ENCODE measurements at places on chromosomes 3 and 15.
A peak's percentile ranks its signal among the peaks of the same experiment; 100 is the strongest.

DNA sequence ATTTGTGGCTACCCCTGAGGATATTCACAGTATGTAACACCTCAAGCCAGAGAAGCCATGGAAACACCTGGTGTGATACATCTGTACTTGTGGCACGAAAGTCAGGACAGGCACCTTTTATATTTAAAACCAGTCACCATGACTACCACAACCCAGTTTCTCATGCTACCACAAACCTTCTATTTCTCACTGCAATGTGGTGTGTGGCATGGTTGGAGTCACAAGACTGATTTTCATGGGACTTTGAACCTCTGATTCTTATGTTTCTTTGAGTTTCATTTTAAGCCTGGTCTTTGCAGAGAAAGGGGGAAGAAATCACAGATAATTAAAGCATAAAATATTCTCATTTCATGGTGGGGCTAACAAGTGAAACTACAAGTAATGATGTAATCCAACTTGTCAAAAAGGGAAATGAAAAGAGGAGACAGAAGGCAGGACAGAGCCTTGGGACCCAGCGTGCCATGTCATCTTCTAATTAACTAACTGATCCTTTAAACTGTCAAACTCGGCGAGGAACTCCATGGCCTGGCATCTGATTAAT lies 175.9 kb downstream of the PDZRN3 start:
- peaks cover 3% of the 10 kb centered on the region for H3K4me1 ChIP-seq
- H3K4me3 ChIP-seq, result no peak overlapping the region
- H3K27ac ChIP-seq, result no peak overlapping the region
- no peaks in the 10 kb centered on the region for H3K27me3 ChIP-seq
- H3K36me3 ChIP-seq, result no peaks in the 10 kb centered on the region

DNA sequence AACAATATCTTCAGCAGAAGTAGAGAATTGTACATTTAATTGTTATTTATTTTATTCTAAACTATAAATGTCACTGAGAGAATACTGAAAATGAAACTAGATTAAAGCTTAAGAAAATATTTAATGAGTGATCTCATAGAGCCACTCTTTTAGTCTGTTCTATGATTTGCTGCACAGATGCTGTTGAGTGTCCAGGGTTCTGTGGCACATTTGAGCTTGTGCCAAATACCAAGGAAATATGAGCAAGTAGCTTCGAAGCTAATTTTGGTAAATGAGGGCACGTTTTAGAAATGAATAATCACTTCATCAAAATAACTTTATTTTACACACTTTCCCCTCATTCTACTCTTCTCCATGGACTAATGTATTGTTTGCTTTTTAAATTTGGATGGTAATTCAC lies 53.6 kb upstream of the THRB start:
- DNase-seq, result no peak
- H3K27me3 ChIP-seq, result no peaks in the 10 kb centered on the region
- H3K4me3 ChIP-seq, result no peak overlapping the region
- H3K36me3 ChIP-seq, result no peaks in the 10 kb centered on the region
- peaks cover 4% of the 10 kb centered on the region for H3K4me1 ChIP-seq

- H3K36me3 ChIP-seq, result no peaks in the 10 kb centered on the region
- H3K4me1 ChIP-seq, result no peaks in the 10 kb centered on the region
- no peak overlapping the region for H3K27ac ChIP-seq
- DNase-seq, result no peak
- no peak overlapping the region for H3K4me3 ChIP-seq
Observed at GRCh38 chr3:190260301-190260700, 61.9 kb downstream of the CLDN1 start.

DNA sequence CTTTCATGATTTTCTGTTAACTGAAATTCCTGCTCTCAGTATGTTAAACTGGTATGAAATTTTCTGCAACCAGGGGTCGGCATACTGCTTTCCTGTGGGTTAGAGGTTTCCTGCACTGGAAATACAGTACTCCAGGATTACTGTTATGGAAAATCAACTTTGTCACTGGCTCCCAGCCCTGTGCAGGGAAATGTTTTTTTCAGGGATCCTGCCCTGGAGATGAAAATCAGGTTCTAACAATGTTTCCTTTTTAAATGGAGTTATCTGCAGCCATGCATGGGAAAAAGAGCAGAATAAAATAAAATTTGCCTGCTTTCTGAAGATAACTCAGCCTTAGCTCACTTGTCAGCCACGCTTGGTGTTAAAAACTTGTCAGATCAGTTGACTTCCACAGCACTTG lies 220.4 kb downstream of the IL5RA start:
- H3K27me3 ChIP-seq, result no peaks in the 10 kb centered on the region
- H3K4me3 ChIP-seq, result no peak overlapping the region
- no peaks in the 10 kb centered on the region for H3K36me3 ChIP-seq

DNA sequence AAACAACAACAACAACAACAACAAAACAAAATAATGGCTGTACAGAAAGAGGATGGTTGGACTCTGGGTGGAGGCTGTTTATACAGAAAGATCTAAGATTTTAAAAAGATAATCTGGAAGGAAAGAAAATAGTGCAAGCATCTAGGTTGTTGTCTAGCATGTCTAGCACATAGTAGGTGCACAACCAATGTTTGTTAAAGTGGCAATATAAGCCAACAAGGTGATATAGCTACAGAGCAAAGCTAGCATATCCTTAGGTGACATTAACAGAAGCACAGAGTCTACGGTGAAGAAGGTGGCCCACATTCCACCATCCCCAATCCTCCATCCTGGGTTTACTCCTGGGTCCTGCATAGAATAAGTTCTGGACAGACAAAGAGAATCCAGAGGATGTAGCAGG lies 4.7 kb downstream of the TMEM40 start:
- peaks cover 14% of the 10 kb centered on the region for H3K36me3 ChIP-seq
- no peak overlapping the region for H3K4me3 ChIP-seq
- no peak for DNase-seq
- H3K27ac ChIP-seq, result peak overlapping the region; percentile 84
- H3K4me1 ChIP-seq, result peaks cover 40% of the 10 kb centered on the region

DNA sequence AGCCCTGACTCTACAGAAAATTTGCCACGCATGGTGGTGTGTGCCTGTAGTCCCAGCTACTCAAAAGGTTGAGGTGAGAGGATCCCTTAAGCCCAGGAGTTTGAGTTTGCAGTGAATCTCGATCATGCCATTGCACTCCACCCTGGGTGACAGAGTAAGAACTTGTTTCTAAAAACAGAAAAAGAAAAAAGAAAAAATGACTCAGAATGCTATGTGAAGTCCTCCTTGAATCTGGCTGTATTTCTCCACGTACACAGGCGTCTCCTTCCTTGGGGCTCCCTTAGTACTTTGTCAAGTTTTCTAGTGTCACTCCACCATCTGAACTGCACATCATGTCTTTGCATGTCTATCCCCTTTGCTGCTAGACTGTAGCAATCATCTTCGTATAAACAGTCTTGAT lies 104.4 kb downstream of the LMLN start:
- no peak for DNase-seq
- H3K4me3 ChIP-seq, result no peak overlapping the region
- H3K27ac ChIP-seq, result no peak overlapping the region
- no peaks in the 10 kb centered on the region for H3K36me3 ChIP-seq

GRCh38 chr15:27066446-27066845 lies 95.5 kb downstream of the GABRG3 start:
- no peak for DNase-seq
- H3K36me3 ChIP-seq, result no peaks in the 10 kb centered on the region
- H3K4me1 ChIP-seq, result no peaks in the 10 kb centered on the region
- H3K4me3 ChIP-seq, result no peak overlapping the region
- H3K27ac ChIP-seq, result no peak overlapping the region
- H3K27me3 ChIP-seq, result no peaks in the 10 kb centered on the region

GRCh38 chr15:66933932-66934867 lies 131.2 kb upstream of the SMAD3 start:
- peaks cover 12% of the 10 kb centered on the region for H3K4me1 ChIP-seq
- no peak overlapping the region for H3K4me3 ChIP-seq
- H3K36me3 ChIP-seq, result no peaks in the 10 kb centered on the region
- H3K27me3 ChIP-seq, result no peaks in the 10 kb centered on the region
- H3K27ac ChIP-seq, result no peak overlapping the region
- no peak for DNase-seq

GRCh38 chr15:90315278-90315982 lies 36.7 kb upstream of the ZNF774 start:
- no peak for DNase-seq
- H3K4me3 ChIP-seq, result no peak overlapping the region
- H3K36me3 ChIP-seq, result no peaks in the 10 kb centered on the region
- H3K27me3 ChIP-seq, result no peaks in the 10 kb centered on the region

GRCh38 chr3:36911990-36912804 lies 32.7 kb downstream of the TRANK1 start:
- peak; percentile 3 for DNase-seq
- H3K36me3 ChIP-seq, result no peaks in the 10 kb centered on the region
- H3K27me3 ChIP-seq, result no peaks in the 10 kb centered on the region
- peak overlapping the region; percentile 73 for H3K27ac ChIP-seq

DNA sequence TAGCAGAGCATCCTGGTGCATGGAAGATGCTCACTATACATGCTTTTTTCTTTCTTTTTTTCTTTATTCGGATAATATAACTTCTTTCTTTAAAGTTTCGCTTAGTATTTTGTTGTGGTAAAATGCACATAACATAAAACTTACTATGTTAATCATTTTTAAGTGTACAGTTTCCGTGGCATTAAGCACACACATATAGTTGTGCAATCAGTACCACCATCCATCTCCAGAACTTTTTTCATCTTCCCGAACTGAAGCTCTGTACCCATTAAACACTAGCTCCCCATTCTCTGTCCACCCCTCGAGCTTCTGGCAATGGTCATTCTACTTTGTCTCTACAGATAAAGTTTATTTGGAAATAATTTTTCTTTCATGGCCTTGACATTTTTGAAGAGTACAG lies 1.0 kb upstream of the JAGN1 start:
- no peaks in the 10 kb centered on the region for H3K27me3 ChIP-seq
- DNase-seq, result no peak
- no peak overlapping the region for H3K4me3 ChIP-seq
- H3K27ac ChIP-seq, result no peak overlapping the region

DNA sequence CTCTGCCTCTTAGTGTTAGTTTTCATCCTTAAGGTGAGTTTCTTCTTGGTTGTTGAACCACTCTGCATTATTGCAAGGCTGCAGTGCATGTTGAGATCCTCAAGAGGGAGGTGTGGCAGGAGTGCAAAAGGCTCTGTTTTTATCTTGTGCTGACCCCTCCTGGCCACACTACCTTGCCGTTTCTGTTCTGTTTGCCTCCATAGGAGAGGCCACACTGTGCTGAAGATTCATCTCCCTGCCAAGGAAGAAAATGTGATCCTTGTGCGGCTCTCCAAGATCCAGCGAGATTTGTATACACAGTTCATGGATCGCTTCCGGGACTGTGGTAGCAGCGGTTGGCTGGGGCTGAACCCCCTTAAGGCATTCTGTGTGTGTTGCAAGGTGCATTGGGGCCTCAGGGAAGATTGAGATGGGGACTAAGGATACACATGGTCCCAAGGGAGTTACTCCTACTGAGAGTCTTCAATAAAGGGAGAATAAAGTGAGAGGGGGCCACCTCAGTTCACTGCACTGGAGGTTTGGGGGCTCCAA lies 33.0 kb upstream of the TEX264 start:
- H3K27me3 ChIP-seq, result no peaks in the 10 kb centered on the region
- no peak overlapping the region for H3K27ac ChIP-seq
- peaks cover 68% of the 10 kb centered on the region for H3K36me3 ChIP-seq

DNA sequence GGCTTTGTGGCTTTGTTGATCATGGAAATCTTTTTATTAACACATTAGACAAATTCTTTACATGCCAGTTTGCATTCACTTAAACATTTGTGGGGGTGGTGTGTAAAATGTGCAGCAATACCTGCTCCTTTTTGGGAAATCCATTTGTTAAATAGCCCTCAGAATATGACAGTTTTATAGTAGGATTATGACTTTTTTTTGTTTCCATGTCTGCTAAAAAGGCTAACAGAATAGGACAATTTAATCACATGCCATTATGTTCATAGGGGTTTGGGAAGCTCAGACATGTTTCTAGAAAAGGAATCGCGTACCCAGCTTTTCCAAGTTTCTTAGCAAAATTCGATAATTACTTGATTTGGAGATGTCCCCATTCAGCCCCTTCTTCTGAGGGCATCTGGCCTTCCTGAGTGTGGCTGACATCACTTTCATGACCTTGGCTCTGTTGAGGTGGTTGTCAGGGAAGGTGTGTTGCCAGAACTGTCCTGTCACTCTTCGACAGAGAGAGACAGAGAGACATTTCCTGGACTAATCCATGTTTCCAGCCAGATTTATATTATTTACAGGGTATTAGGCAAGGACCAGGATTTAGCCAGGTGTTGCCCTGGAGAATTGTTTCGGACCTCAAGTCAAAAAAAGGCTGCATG lies 126.4 kb downstream of the PTPRG start:
- H3K36me3 ChIP-seq, result no peaks in the 10 kb centered on the region
- peaks cover 47% of the 10 kb centered on the region for H3K4me1 ChIP-seq
- no peak for DNase-seq
- no peaks in the 10 kb centered on the region for H3K27me3 ChIP-seq
- H3K4me3 ChIP-seq, result no peak overlapping the region

GRCh38 chr3:53718462-53718861 lies 127.8 kb downstream of the CHDH start:
- H3K27me3 ChIP-seq, result peaks cover 11% of the 10 kb centered on the region
- no peak overlapping the region for H3K27ac ChIP-seq
- DNase-seq, result no peak
- peaks cover 28% of the 10 kb centered on the region for H3K4me1 ChIP-seq
- H3K36me3 ChIP-seq, result no peaks in the 10 kb centered on the region
- no peak overlapping the region for H3K4me3 ChIP-seq
